NCI-H524 (cell line): ENCODE measurements at places on chromosomes 2 and 18.

DNA sequence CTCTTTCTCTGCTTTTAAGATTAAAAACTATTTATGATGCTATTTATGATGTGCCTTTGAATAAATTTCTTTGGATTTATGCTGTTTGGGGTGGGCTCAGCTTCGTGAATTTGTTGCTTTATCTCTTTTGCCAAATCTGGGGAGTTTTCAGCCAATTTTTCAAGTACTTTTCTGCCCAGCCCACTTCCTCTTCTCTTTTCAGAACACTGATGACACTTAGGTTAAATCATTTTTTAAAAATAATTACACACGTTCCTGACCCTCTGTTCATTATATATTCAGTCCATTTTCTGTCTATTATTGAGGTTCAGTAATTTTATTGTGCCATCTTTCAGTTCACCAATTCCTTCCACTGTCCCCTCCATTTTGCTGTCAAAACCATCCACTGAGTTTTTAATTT lies 14.8 kb upstream of the BCL2L11 start:
- DNase-seq, result no peak

- no peak for DNase-seq
Measured at GRCh38 chr2:227404585-227405271, 17.0 kb upstream of the SCYGR1 start.

DNA sequence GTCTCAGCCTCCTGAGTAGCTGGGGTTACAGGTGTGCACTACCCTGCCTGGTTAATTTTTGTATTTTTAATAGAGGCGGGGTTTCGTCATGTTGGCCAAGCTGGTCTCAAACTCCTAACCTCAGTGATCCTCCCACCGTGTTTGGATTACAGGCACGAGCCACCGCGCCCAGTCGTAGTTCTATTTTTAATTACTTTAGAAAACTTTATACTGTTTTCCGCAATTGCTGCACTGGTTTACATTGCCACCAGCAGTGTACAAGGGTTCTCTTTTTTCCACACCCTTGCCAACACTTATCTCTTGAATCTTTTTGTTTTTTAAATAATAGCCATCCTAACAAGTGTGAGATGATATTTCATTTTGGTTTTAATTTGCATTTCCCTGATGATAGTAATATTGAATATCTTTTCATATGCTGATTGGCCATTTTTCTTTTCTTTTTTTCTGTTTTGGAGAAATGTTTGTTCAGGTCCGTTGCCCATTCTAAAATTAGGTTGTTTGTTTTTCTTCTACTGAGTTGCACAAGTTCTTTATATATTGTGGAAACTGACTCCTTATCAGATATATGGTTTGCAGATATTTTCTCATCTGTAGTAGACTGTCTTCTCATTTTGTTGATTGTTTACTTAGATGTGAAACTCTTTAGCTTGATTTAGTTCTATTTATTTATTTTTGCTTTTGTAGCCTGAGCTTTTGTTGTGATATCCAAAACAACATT lies 16.9 kb downstream of the ALMS1 start:
- DNase-seq, result no peak

GRCh38 chr2:22124003-22124402 lies 1000.2 kb downstream of the TDRD15 start:
- no peak for DNase-seq

DNA sequence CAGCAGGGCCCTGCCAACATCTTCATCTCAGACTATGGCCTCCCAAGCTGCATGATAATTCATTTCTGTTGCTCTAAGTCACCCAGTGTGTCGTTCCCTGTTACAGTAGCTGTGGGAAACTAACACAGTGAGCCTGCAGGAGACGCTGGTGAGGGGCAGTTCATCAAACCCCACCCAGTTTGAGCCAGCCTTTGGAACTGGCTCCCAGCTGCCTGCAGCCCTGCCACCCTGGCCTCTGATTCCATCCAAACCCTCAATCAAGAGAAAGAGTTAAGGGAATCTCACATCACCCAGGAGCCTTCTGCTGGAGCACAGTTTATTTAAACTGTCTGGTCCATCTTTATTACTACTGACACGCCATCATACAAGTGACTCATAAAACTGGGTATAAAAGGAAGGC lies 64.9 kb upstream of the ZCCHC2 start:
- DNase-seq, result no peak

- DNase-seq, result no peak
Measured at GRCh38 chr18:77141401-77142118, 9.0 kb upstream of the MBP start.

GRCh38 chr2:224584785-224585210 lies 365 bp downstream of the CUL3 start:
- DNase-seq, result peak; percentile 37

GRCh38 chr2:181374781-181375675 lies 82.2 kb upstream of the ITGA4 start:
- peak; percentile 32 for DNase-seq

GRCh38 chr2:190123956-190124355 lies 61.4 kb upstream of the MSTN start:
- DNase-seq, result no peak

- DNase-seq, result no peak
Measured at GRCh38 chr18:12908706-12909105, 24.7 kb upstream of the PTPN2 start.

DNA sequence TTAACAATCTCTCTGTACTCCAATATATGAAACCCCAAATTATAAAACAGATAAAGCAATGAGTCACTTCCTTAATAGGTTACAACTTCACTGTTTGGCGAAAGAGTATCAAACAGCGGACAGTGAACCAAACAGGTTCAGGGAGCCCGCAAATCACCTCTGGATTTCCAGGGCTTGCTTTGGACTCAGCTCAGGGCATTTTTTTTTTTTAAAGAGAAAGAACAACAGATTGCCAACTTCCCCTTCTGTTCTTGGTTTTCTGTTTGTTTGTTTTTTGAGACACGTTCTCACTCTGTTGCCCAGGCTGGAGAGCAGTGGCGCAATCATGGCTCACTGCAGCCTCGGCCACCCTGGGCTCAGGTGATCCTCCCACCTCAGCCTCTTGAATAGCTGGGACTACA lies 52.7 kb downstream of the ABCB11 start:
- no peak for DNase-seq

DNA sequence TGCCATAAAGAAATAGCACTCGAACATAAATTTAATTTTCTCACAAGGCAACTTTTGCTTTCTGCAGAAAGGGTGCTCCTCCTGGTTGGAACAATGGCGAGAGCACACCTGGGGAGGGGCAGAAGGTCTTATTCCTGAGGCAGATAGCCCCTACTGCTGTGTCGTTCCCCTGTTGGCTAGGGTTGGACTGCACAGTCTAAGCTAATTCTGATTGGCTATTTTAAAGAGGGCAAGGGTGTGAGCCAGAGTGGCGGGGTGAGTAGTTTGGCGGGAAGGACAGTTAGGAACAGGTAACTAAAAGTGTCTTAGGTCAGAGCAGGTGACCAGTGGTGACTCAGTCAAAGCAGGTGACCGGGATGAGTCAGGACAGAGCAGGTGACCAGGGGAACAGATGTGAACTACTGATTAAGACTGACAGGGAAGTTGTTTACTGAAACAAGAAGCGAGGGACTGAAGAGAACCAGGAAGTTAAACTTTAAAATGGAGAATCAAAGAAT lies 49.7 kb upstream of the AGAP1 start:
- no peak for DNase-seq

DNA sequence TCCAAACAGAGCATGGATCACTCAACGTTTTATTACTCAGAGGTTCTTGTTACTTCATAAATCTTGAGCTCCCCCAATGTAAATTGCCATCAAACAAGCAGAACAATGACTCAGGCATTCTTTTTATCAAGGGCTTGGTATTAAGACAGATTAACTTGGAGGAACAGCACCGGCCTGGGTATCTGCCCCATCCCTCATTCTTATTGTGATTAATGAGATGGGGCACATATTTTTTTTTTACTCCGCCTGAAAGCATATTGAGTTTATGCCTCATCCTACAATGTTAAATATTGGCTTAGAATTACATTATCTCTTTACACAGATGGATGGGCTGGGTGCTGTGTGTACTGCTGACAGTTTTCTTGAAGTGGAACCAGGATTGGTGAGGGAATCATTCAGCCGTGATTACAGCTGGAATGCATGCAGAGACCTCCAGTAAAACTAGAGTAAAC lies 387.3 kb downstream of the CLIP4 start:
- peak; percentile 48 for DNase-seq

DNA sequence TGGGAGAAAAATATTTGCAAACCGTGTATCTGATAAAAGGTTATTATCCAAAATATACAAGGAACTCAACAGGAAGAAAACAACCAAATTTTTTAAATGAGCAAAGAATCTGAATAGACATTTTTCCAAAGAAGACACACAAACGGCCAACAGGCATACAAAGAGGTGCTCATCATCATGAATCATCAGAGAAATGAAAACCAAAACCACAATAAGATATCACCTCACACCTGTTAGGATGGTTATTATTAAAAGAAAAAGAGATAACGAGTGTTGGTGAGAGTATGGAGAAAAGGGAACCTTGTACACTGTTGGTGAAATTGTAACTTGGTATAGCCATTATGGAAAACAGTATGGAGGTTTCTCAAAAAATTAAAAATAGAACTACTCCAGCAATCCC lies 463.3 kb downstream of the IRS1 start:
- DNase-seq, result no peak

DNA sequence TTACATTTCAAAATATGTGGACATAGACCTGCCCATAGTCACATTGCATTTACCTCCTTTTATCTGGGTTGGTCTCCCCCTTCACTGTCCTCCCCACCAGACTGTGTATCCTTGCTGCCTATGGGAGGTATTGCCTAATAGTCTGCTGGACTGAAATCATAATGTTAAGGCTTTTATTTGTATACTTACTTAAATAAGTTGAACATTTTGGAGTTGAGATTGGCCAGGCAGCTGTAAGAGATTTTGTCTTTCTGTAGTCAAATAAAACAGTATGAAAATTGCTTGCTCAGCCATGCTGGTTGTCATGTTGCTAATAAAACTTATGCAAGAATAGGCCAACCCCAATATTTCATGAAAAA lies 280.9 kb downstream of the PTPRM start:
- no peak for DNase-seq

DNA sequence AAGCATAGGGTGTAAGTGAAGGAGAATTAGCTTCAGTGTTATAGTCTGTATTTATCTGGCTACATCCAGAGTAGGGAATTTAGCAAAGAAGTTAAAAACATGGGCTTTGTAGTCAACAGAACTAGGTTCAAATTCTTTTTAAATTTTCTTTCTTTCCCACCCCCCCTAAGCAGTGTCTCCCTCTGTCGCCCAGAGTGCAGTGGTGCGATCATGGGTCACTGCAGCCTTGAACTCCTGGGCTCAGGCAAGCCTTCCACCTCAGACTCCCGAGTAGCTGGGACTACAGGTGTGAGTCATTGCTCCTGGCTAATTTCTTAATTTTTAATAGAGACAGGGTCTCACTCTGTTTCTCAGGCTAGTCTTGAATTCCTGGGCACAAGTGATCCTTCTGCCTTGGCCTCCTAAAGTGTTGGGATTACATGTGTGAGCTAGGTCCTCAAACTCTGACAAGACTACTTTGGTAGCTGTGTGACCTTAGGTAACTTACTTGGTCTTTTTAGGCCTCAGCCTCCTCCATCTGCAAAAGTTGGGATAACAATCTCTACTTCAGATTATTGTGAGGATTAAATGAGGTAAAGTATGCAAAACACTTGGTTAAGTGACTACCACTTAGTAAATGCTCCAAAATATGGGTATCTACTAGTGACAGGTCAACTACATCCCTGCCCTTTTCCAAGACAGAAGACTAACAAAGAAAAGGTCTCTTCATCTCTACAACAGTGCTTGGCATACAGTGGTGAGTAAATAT lies 17.8 kb downstream of the DOK1 start:
- DNase-seq, result no peak

GRCh38 chr2:202109737-202110184 lies 36.7 kb downstream of the KIAA2012 start:
- DNase-seq, result no peak

GRCh38 chr2:46885376-46885775 lies 30.2 kb downstream of the MCFD2 start:
- no peak for DNase-seq

DNA sequence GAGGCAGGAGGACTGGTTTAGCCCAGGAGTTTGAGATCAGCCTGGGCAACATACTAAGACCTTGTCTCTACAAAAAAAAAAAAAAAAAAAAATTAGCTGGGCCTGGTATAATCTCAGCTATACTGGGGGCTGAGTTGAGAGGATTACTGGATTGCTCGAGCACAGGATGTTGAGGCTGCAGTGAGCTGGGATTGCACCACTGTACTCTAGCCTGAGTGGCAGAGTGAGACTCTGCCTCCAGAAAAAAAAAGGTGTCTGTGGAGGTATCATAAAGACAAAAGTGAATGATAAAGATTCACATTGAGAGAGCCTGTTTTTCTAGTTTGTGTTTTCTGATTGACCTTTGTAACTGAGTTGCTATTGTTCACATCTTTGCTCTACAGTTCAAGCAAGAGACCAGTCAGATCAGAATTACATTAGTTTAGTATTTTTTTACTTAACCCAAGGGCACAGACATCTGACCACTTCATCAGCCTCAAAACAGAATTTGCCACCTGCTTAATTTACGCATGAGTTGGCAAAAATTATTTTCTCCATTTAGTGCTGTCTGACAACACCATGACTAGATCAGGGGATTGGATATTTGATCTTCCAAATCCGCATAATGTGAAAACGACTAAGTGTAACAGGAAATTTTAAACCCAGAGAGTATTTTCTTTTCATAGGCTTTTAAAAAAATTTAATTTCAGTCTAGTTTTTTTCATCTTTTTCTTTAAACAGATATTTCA lies 271.0 kb downstream of the TGIF1 start:
- DNase-seq, result peak; percentile 89

DNA sequence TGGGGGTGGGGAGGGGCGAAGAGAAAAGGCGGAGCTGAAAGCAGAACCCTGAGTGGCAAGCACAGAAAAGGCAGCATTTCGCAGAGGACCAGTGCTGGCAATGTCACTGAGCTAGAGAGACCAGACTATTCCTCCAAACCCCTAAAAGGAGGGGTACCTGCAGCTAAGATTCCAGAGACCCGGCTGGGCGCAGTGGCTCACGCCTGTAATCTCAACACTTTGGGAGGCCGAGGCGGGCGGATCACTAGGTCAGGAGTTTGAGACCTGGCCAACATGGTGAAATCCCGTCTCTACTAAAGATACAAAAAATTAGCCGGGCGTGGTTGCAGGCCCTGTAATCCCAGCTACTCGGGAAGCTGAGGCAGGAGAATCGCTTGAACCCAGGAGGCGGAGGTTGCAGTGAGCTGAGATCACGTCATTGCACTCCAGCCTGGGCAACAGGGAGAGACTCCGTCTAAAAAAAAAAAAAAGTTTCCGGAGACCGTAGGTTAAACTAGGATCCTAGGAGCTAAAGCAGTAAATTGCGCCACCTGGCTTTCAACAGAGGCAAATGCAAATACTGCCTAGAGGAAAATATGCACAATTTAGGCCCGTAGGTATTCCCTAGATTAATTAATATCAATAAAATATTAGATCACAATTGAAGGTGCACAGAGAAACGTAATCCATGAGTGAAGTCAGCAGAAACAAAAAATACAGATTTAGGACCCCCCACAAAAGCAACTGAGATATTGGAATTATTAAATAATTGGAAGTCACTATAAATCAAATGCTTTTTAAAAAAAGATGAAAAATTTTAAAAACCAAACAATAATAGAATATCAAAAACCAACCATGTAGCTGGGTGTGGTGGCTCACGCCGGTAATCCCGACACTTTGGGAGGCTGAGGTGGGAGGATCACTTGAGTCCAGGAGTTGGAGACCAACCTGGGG lies 4.9 kb downstream of the UCN start:
- peak; percentile 77 for DNase-seq

- no peak for DNase-seq
Measured at GRCh38 chr2:54652540-54652939, 70.9 kb upstream of the EML6 start.
